Hindlimb muscle (tissue), 1 donor: ENCODE measurements at places on chromosomes 13 and 19.

GRCh38 chr19:10189616-10190015 is 5.1 kb downstream of the DNMT1 start:
- no peak for DNase-seq

DNA sequence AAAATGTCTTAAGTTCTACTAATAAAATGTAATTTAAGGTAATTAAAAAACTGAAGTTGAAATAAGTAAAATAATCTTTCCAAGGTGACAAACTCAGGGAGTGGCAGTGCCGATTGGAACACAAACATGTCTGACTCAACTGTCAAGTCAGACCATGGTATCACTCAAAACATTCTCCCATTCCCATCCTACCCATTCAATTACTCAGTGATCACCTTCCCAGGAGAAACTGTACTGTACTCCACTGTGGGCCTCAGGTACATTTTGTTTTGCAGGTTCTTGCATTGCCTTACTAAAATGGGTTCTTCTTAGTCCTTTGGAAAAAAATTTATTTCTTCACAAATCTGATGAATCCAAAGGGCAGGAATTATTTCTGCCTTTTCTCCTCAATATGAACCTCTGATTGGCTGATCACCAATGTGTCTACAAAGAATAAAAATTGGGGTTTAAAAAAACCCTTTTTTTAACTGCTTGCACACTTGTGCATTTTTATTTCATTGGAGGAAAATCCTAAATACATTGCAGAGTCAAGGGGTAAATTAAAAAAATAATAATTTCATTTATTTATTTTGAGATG is 96.8 kb downstream of the ZNF429 start:
- no peak for DNase-seq

DNA sequence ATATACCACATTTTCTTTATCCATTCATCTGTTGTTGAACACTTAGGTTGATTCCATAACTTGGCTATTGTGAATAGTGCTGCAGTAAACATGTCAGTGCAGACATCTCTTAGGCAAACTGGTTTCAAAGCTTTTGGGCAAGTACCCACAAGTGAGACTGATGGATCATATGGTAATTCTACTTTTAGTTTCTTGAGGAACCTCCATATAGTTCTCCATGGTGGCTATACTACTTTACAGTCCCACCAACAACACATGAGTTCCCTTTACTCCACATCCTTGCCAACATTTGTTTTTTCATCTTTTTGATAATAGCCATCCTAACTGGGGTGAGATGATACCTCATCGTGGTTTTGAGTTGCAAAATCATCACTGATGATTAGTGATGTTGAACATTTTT is 8.5 kb downstream of the CYSLTR2 start:
- DNase-seq = no peak

GRCh38 chr19:3968556-3969434 is 2.1 kb downstream of the DAPK3 start:
- DNase-seq = peak; percentile 86

GRCh38 chr19:17337675-17338432 is 501 bp downstream of the GTPBP3 start:
- no peak for DNase-seq

DNA sequence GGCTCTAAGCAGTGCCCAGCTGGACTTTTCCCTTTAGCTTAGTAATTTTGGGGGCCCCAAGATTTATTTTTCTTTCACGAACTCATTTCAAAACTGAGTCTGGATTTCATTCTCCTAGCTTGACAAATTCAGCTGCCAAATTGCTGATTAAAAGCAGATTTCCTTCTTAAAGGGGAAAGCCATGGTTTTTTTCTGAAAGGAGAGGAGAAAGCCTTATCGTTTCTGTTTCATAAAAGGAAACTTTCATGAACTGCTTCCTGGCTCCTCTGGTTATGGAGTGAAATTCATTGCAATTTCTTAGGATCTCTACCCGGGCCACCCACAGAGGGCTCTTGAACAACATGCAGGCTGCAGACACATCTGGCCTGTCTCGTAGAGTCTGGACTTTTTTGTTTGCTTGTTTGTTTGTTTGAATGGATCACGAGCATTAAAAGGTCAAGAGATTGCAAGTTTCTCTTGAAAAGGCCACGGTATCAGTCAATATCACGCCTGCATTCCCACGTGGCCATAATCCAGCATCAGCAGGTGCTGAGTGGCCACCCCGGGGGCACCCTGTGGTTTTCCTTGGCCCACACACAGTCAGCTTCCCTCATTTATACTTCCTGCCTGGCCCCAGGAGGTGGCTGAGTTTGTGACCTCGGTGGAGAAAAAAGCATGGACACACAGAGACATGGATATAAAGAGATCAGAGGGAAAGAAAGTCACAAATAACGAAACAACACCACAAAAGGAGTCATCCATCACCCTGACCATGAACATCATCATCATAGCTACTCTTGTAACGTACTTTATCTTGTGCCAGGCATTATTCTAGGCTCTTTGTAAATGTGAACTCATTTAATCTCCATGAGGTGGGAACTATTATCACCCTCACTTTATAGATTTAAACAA is 10.5 kb upstream of the KLK4 start:
- no peak for DNase-seq

- no peak for DNase-seq
Measured at GRCh38 chr19:38033658-38034491, 126.9 kb downstream of the SIPA1L3 start.

- DNase-seq = no peak
Measured at GRCh38 chr13:47705185-47705584, 295.9 kb downstream of the SUCLA2 start.

DNA sequence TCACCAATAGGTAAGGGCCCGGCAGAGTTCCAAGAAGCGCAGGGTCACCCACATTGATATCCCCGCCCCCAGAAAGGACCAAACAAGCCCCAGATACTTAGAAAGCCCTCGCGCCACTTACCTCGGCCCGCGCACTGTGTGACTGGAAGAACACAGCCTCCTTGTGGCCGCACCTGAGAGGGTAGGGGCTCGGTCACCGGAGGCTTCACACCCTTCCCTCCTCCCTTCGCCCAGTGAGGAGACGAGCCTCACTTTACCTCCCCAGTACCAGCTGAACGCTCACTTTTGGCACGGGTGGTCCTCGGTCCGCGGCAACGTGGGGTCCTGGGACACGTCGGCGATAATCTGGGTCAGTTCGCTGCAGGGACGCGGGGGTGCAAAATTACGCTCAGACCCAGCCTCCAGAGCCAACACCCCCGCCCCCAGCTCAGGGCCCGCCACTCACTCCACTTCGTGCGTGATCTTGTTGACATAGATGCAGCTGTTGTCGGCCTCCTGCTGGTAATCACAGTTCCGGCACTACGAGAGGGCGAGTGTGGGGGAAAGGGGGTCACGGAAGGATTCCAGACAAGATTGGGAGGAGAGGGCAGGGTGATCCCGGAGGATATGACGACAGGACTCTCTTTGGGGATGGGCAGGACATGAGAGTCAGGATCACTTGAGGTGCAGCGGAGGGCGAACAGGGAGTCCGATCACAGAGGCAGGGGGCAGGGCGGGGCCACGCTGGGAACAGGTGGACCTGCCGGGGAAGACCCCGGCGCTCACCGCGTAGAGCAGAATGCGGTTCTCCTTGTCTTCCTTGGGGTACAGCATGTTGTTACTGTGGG is 568 bp downstream of the POLR2I start:
- no peak for DNase-seq

- no peak for DNase-seq
Measured at GRCh38 chr13:80824229-80824628, 483.3 kb upstream of the SPRY2 start.

- no peak for DNase-seq
Measured at GRCh38 chr13:23612182-23612581, 42.0 kb downstream of the TNFRSF19 start.

DNA sequence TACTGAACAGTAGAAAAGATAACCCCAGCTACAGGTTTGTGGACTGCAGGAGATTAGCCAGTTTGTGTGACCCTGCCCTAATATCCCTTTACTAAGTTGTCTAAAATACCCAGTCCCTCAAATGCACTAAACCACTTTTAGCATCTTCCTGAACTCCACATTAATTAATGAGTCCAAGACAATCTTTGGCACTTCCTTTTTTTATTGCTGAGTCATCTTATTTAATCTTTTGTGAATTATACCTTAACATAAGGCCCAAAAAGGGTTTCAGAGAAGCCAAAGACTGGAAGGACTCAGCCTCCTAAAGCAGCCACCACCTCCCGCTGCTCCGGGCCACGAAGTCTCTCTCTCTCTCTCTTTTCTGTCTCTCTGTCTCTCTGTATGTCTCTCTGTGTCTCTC is 48.8 kb upstream of the PDCD5 start:
- no peak for DNase-seq

- DNase-seq = no peak
Measured at GRCh38 chr19:3625996-3626472, 556 bp downstream of the CACTIN start.

- DNase-seq = peak; percentile 89
Measured at GRCh38 chr19:49157445-49158224, at the start of gene TRPM4. Gene TRPM4 (plus strand): TSS chr19:49157792. CDS start chr19:49157867, 75 bp downstream.

- DNase-seq = no peak
Measured at GRCh38 chr13:110636053-110636475, 20.7 kb downstream of the NAXD start.

- no peak for DNase-seq
Measured at GRCh38 chr13:95056266-95056665, 245.0 kb downstream of the ABCC4 start.

DNA sequence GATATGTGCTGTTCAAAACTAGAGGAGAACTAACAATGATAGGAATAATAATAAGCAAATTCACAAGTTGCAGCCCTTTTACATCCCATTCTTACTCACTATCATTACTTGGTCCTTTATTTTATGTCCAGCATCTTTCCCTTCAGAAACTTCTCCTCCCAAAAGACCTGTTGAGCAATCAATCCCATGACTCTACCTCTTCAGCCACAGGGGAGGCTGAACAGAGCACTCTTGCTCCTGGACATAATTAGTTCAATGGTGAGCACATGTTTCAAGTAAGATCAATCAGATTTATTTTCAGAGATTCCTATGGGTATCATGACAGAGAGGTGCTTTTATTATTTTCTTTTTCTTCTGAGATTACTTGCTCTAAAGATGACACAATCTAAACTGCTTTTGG is 260.0 kb downstream of the COG6 start:
- DNase-seq = no peak

DNA sequence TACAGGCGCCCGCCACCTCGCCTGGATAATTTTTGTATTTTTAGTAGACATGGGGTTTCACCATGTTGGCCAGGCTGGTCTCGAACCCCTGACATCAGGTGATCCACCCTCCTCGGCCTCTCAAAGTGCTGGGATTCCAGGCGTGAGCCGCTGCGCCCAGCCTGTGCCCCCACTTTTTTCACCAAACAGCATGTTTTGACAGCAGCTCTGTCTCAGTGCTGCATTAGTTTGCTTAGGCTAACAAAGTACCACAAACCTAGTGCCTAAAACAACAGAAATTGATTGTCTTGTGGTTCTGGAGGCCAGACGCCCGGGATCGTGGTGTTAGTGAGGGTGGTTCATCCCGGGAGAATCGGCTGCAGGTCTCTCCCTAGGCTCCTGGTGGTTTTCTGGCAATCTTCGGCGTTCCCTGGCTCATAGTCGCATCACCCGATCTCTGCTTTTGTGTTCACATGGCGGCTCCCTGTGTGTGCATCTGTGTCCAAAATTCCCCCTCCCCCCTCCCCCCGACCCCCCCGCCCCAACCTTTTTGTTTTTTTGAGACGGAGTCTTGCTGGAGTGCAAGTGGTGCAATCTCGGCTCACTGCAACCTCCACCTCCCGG is 30.0 kb downstream of the MYH14 start:
- no peak for DNase-seq

GRCh38 chr13:44410328-44410859 is 36.8 kb downstream of the SERP2 start:
- DNase-seq = no peak

- no peak for DNase-seq
Measured at GRCh38 chr19:51076631-51077213, 6.0 kb downstream of the KLK14 start.

DNA sequence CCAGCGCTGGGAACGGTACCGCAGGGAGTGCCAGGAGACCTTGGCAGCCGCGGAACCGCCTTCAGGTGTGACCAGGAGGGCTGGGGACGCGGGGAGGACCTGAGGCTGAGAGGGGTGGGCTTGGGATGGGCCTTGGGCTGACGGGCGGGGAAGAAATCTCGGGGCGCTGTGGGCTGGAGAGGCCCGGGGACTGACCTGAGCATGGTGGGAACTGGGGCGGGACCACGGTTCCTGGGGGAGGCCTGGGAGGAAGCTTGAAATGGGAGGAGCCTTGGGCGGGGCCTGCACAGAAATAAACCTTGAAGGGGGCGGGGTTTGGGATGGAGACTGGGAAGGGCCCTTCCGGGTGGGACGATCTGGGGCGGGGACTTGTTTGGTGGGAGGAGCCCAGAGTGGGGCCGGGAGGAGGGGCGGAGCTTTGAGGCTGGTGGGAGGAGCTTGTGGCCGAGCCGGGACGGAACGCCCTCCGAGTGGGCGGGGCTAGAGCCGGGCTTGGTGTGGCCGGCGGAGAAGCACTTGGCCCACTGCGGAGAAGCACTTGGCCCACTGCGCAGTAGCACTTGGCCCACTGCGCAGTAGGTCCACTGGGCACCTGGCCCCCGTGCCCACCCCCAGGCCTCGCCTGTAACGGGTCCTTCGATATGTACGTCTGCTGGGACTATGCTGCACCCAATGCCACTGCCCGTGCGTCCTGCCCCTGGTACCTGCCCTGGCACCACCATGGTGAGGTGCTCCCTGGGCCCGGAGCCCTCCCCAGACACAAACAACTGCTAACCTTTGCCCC is 2.8 kb downstream of the GIPR start:
- no peak for DNase-seq

DNA sequence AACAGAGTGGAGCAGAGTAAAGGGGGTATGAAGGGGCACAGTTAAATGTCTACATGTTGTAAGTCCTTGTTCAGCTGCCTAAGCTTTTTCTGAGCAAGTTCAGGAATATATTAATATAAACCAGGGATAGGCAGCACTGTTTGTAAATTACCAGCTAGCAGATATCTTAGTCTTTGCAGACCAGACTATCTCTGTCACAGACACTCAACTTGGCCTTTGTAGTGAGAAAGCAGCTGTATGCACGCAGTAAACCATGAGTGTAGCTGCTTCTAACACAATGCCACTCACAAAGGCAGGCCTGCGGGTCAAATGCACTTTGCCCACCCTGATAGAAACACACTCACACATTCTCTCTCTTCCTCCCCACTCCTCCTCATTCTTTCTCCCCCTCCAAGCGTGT is 1016.9 kb downstream of the UQCRFS1 start:
- no peak for DNase-seq

DNA sequence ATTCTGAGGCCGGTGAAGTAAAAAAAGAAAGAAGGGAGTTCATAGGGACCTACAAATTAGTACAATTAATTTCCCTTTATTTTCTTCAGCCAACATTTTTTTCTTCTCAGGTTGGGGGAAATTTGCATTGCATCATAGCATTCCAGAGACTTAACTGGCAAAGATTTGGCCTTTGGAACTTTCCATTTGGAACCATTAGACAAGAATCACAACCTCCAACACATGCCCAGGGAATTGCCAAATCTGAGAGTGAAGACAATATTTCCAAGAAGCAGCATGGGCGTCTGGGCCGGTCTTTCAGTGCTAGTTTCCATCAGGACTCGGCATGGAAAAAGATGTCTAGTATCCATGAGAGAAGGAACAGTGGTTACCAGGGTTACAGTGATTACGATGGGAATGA is 6.4 kb upstream of the ERCC5 start:
- no peak for DNase-seq
